CD4-positive, alpha-beta T cell treated with Interleukin-12 subunit alpha and Interleukin-12 subunit beta, for 1 hour (primary cell): ENCODE measurements at places on chromosomes 2 and 18.

GRCh38 chr18:56120782-56121181 is 517.6 kb downstream of the TXNL1 start:
- DNase-seq, result no peak

DNA sequence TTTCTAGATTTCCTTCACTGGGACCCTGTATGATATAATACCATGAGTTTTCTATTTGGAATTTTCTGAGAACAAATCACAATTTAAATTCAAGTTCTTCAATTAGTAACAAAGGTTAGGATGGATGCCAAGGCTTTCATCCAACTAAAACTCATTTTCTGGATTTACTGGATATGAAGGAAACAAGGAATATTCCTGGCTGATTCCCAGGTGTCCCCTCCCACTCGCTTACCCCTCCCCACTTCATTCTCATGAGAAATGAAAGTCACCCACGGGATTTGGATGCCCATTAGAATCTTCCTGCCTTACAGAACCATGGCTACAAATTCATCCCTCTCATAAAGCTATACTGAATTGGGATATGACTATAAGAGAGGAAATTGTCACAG is 40.0 kb downstream of the RNU4ATAC start:
- DNase-seq, result no peak

GRCh38 chr2:207463433-207463832 is 66.3 kb upstream of the CREB1 start:
- DNase-seq, result no peak

GRCh38 chr2:160816916-160817499 is 323.4 kb upstream of the RBMS1 start:
- DNase-seq, result no peak

GRCh38 chr2:236852977-236853374 is 232.7 kb upstream of the COPS8 start:
- DNase-seq, result no peak

DNA sequence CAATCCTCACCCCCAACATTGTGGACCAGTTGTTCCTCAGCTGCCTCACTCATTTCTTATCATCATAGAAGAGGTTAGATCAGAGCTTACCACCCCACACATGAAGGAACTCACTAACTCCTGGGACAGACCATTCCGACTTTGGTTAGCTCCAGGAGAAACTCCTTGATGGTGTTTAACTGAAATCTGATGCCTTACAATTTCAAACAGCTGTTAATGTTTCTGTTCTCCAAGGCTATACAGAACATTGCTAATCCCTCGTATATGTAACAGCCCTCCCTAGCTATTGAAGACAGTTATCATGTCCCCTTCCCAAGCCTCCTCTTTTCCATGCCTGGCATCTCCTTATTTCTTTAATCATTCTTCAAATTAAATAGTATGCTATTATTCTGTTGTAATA is 14.8 kb downstream of the ERBB4 start:
- DNase-seq, result no peak
